MG63 (cell line): ENCODE measurements at places on chromosomes 5 and 9. TPM values are rescaled to one million over a fixed set of nuclear protein-coding genes. Genes with fewer than 3 reads are reported as not detected.
A peak's percentile ranks its signal among the peaks of the same experiment; 100 is the strongest.

ORM2 gene
- not detected in 2 replicates for total RNA-seq

DNA sequence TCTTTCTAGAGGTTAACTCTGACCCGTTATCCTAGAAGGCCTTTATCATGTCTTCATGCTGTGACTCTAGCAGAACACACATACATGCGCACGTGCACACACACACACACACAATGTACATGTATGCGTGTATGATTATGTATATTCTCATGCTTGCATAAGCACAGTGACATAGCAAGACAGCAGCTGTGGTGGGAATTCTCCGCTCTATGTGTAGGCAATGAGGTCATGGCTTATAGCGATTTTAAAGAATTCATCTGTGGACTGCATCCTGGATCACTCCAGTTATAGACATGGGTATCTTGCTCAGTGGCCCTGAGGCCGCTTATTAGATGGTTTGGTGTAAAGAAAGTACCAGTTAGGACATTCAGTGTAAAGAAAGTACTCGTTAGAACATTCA is 106.2 kb downstream of the FBXL7 start:
- DNase-seq: no peak

SLC27A6 gene
- total RNA-seq: 0.10 TPM in 1 of 2 replicates, not detected in the other

DNA sequence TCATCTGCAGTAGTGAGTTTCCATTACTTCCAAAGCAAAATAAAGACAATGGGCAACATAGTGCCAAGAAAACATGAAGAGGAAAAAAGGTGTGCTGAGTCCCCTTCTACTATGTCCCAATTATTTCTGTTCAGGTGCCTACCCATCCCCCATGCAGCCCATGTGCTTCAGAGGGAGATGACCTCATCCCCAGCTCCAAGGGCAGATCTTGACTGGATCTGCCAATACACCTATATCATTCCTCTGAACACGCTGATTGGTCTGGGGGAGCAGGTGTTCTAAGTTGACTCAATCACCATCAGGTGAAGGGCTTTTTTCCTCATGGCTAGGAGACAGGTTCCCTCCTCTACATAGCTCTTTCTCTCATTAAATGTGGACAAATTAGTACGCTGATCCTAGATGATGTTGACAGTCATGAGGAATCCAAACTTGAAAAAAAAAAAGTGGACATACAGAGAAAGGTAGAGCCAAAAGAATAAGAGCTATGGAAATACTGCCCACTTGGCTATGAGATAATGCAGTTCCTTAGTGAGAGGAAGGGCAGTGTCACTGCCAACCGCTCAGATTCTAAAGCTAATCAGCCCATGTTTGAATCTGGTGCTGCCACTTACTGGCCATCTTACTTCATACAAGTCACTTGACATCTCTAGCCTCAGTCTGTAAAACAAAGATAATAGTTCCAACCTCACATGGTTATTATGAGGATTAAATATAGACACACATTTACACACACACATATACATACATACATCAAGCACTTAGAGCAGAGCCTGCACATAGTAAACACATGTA is 23.1 kb downstream of the PRELID2 start:
- DNase-seq: peak; percentile 29

ARID3C gene
- total RNA-seq: 0.16 TPM in 1 of 2 replicates, not detected in the other

GRCh38 chr9:125887172-125887571 is 140.0 kb downstream of the PBX3 start:
- no peak for DNase-seq

DNA sequence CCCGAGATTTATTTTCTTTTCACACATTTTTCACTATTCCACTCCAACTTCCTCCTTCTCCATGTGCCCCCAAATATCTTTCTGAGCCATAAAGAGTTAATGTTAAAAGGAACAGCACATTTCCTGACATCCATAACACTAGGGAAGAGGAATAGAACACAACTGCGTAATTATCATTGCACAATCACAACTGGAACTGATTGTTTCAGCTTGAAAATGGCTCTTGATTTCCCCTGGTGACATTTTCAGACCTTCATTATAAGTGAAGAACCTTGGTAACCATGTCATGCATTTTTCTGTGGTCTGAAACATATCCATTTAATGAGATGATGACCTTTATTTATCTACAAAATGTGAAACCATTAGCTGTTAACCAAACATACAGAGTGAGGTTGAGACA is 82.4 kb downstream of the PCSK1 start:
- DNase-seq: no peak

SLC4A9 gene
- total RNA-seq: not detected in 2 replicates

CKMT2 gene
- total RNA-seq: not detected in 2 replicates

SV2C gene
- not detected in 2 replicates for total RNA-seq

DNA sequence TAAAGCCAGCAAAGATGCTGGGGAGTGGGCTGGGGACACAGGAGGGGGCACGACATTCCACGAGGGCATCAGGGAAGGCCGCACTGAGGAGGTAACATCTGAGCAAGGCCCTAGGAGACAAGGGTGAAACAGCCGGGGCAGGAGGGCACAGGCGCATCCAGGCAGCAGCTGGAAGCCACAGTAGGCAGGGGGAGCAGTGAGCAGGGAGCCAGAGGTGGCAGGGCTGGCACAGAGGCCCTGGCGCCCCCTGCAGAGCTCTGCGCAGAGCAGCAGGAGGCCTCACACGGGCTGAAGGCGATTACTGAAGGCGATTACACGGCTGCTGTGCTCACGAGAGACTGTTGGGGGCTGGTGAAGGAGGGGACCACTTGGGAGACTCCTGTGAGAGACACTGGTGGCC is 15.4 kb downstream of the LMAN2 start:
- peak; percentile 37 for DNase-seq

C9 gene
- total RNA-seq: not detected in 2 replicates

DNA sequence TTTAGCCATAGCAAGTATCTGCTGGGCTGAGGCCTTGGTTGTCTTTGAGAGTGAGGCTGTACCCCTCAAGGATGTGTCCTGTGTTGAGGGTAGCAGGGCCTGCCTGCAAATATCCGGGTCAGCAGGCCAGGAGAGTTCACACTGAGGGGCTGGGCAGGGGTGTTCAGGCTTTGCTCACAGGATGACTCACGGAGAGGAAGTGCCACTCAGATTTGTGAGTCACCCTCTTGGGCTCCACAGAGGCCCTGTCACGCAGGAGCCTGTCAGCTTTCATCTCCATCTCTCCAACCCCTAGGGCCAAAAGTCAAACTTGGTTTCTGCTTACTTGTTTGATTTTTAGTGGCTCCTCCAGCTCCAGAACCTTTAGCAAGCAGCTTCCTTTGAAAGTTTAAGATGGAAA is 211.5 kb downstream of the SEC61B start:
- DNase-seq: peak; percentile 94

DNA sequence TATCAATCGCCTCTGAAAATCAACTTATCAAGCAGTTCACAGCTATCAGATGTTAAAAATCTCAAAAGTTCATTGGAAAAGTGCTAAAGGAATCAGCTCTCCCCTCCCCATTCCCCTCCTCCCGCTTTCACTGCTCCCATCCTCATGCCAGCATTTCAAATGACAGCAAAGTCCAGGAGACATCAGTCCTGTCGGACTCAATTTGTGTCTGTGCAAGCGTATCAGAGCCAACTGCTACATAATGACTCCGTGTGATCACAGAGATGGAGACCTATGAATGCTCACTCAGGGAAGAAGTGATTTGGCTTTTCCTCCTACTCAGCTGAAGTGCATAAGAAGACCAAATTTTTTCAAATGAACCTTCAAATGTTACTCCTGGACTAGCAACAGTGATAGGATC is 937.2 kb upstream of the DMAC1 start:
- no peak for DNase-seq

MYMK gene
- not detected in 2 replicates for total RNA-seq
